ENCODE measurements at places on chromosomes 3 and 15.

DNA sequence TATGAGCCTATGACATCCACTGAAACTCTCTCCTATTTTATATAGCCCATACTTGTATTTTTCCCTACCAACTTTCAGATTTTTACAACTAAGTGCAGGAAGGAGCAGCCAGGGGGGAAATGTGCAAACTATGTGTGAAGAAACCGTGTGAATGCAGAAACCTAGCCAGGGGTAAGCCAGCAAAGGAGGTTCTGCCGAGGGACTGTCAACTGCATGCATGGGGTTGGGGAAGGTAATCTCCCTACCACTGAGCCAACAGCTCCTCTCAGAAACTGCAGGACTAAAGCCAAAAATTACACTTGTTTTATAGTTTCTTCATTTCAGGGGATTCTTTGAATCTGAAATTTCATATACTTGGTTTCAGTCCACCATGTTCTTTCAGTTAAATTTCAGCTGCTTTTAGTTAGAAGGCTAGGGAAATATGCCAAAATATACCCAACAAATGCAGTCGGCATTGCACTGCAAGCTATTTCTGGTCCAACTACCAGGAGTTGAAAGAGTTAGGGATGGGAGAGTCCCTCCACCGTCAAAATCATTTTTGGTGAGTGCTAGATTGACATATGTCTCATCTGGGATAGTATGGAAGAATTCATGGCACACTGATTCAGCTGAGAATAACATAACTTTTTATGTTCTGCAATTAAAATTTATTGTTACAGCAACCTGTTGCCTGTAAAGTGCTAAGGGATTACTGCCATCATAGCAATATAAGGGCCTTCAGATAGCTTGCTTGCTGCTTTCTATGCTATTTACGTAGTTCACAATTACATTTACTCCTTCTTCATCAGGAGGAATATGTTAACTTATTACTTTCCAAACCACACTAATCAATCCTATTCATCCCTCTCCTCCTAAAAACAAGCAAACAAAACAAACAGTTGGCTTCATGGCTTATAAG, 904.2 kb downstream of the ROBO1 start:
- DNase-seq = no peak

DNA sequence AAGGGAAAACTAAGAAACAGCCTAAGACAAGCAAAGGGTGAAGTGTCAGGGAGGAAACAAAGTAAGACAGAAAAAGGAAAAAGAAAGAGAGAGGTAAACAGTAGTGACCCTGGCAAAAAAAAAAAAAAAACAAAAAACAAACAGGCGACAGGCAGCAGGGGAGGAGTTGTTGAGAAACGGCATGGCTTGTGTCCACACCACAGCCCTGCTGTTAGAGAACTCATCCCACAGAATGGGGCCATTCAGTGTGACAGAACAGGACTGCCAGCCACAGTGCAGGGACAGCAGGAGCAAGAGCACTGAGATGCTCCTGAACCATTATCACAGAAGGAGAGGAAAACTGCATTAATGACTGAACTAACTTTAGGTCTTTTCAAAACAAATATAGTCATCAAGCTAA, 29.7 kb downstream of the MECOM start:
- DNase-seq = no peak

DNA sequence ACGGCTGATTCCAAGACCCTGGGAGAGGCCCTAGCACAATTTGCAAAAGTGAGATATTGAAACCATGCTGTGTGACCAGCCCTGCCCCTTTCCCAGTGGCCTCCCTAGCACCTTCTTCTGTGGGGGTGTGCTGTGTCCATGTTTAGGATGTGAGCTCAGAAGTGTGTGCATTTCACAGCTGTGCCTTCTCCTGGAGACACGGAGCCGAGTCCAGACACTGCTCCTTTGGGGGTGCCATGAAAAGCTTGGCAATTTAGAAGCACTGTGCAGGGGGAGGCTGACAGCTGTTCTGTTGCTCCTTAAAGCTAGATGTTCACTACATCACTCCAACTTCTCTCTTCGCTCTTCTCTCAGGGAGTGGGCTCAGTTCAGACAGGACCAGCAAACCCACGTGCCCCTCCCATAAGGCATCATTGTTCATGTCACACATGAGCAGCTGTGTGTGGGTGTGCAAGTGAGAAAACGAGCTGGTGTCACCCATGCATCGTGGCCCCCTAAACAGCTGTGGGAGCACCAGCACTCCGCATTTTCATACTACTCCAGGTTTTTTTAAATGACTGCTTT, 492.6 kb downstream of the GABRG3 start:
- no peak for DNase-seq

DNA sequence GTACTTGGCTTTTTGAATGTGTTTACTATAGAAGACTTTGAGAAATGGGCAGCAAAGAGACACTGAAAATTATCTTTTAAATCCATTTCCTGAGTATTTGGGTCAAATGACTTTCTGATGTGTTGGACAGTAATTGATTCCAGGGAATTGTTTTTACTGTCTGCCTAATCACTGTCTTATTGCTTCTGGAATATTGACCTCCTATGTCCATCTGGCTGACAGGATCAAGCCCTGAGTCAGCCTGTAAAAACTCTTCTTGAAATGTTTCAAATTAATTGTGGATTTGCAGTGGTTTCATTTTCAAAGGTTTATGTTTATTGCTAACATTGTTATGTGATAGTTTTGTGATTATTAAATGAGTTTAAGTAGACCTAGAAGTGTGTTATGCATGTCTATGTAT, 50.6 kb upstream of the MLF1 start:
- DNase-seq = no peak

GRCh38 chr3:66393333-66394005, 107.4 kb downstream of the LRIG1 start:
- DNase-seq = no peak

GRCh38 chr3:41208507-41209220, 9.4 kb downstream of the CTNNB1 start:
- no peak for DNase-seq

GRCh38 chr15:33490703-33491102, 179.9 kb downstream of the RYR3 start:
- DNase-seq = no peak

GRCh38 chr15:78047761-78048627, 29.5 kb downstream of the TBC1D2B start:
- no peak for DNase-seq

- DNase-seq = no peak
These were observed 1038.8 kb downstream of the AGBL1 start for GRCh38 chr15:87118435-87118834.

DNA sequence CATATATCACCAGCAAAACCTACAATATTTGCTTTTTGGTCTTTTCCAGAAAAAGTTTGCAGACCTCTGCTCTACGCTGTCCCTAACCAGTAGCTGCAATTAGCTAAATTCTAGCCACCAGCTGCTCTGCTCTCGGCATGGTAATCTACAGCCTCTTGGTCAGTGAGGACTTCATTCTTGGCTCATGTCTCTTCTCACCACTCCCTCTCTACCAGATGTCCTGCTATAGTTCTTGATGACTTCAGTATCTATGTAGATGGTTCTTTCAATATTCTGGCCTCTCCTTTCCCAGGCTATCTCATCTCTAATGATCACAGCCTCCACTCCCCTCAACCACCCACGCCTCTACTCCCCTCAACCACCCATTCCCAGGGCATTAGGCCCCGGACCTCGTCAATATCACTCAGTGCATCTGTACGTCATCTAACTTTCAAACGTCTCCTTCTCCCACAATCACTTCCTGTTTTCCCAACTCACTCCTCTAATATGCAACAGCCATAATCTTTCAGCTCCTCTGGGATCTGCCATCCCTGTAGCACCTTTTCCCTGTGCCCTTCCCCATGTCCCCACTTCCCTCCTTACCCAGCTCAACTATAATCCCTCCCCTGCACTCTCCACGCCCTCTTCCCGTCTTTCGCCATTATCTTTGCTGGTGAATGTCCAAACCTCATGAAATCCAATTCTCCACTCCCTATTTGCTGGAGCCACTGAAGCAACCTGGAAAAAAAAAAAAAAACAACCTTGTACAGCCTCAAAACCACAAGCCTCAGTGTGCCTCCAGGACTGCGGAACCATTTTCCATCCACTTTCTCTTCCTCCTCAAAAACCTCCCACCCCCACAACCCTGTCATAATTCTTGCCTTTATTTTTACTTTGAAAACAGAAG, 429.4 kb upstream of the PROK2 start:
- no peak for DNase-seq

DNA sequence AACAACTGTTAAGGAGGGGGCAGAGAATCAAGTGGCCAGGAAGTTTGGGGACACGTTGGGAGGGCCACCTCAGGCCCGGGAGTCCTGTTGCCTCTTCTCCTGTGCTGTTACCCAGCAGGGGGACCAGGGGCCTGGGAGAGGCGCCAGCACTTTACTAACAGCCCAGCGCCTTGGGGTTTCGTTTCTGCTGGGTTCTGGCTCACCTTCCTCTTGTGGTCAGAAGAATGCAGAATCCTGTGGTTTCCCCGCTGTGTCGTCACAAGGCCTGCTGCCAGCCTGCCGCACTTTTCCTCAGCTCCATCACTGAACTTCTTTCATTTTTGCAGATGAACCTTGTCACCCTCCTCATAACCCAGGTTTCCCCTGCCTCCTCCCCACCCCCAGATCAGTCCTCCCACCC, 67.7 kb downstream of the SLC30A4 start:
- DNase-seq = peak; percentile 37

Data from activated T-helper 1 cell treated with anti-CD3 and anti-CD28 coated beads, Interleukin-2, amount 50 U/mL, for 16 hours (primary cell).